ENCODE measurements at places on chromosomes 2 and 18.
A peak's percentile ranks its signal among the peaks of the same experiment; 100 is the strongest.

GRCh38 chr2:47554311-47554905, 151.5 kb downstream of the MSH2 start:
- DNase-seq = no peak

- DNase-seq = no peak
Measured at GRCh38 chr2:6945087-6945813, 28.0 kb downstream of the RNF144A start.

- DNase-seq = no peak
Measured at GRCh38 chr2:6893876-6894482, 16.4 kb downstream of the RSAD2 start.

DNA sequence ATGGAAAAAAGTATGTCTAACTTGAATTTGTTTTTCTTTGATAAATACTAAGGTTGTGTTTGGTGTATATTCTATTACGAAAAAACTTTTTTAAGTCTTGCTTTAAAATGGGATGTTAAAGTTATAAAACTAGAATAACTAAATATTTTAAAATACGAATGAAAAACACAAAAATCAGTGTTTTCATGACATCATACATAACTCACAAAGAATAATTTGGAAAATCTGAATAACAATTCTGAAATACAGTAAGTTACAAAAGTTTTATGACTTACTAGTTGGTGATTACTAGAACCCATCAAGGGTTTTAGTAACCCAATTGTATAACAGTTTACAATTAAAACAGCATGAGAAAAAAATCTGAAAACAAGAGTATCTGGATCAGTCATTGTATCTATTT, 61.2 kb downstream of the PIGN start:
- DNase-seq = no peak

- no peak for DNase-seq
Measured at GRCh38 chr2:159124931-159125467, 156.6 kb downstream of the TANC1 start.

DNA sequence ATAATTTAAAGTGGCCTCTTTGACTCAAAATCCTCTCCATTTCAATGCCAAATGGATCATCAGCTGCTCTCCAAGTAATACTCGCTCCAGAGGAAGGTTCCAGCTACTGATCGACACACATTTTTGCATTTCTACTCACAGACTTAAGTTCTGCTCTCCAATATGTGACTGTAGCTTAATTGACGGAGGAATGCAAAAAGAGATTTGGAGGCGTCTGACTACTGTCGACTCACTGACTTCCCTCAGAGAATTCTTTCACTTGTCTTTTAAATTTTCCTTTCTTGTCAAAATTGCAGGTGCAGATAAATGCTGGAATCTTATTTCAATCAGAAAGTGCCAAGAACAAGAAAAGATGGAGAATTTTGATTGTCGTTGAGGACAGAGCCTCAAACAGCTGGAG, 84.1 kb upstream of the PAPOLG start:
- DNase-seq = no peak

- DNase-seq = no peak
Measured at GRCh38 chr2:128841803-128842202, 523.1 kb upstream of the HS6ST1 start.

DNA sequence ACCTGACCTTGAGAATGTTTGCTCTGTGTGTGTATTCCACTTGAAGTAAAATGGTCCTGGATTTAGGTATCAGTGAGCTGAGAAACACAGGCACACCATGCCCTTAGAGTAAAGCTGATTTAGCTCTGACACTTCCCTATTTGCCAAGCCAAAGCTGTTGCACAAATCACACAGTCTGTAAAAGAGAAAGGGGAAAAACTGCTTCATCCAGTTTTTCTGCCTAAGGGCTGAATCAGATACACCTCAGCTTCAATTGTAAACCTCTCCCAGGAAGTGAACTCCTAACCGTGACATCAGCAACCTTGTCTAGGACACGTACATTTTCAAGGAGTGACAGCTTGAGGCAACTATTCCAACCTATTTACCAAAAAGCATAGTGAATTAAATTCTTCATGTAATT, 150.4 kb downstream of the NR4A2 start:
- DNase-seq = no peak

DNA sequence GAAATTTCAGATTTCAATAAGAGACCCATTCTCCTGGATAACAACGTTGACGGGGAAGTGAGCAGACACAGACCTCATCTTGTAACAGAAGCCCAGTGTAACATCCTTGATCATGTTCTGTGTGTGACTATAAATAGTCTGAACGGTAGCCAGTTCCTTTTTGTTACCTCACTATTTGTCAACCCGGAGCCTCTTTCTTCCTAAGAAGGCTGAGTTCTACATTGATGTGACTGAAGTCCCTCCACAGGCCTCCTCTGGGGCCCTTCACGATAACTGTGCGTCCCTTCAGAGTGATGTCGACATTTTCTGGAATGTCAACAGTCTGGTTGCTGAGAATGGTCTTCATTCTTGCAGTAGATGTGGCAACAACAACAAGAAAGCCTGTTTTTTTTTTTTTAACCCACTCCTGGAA, 6.3 kb upstream of the PLEKHM3 start:
- no peak for DNase-seq

DNA sequence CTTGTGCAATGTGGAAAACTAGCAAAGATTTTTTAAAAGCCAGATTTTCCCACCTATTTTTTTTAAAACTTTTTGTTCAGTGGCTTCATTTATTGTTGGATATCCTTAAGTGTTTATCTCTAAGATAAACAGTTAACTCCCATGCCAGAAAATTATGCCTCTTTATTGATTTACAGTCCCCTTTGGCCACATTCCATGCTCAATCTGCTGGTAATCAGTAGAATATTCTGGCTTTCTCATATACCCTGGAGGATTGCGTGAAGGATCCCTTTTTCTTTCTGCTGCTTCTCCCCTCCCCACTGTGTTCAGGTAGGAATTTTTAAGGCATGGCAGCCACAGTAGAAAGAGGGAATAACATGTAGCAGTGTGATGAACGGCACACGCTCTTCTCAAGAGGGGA, 2.6 kb downstream of the GRHL1 start:
- no peak for DNase-seq

DNA sequence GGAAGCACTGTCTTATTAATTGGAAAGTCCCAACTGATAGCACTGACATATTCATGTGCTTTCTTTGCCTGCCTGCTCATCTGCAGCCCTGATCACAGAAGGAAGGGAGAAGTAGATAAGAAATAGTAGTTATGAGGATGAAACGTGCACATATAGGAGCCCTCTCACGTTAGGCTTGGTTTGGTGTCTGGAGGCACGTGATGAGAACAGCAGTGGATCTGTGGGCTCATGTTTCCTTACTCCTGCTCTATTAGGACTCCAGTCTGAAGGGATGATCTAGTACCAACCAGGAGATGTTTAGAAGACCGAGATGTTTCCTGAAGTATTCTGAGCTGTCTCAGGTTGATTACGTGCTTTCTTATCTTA, 84.9 kb downstream of the MAP4K4 start:
- no peak for DNase-seq

GRCh38 chr18:3367491-3368091, 82.4 kb upstream of the TGIF1 start:
- no peak for DNase-seq

DNA sequence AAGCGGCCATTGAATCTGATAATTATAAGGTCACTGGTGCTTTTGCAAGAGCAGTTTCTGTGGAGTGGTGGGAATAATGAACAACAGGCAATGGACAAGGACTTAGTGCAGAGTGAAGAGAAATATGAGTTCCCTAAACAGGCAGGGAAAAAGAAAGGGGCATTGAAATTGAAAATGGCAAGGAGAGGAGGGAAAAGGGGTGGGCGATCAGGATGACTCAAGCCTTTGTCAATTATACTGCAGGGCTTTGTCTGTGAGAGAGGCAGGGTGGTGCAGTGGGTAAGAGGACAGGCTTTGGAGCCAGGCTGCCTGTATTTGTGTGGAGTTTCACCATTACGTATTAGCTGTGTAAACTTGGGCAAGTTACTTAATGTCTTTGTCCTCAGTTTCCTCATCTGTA, 29.5 kb upstream of the PAIP2B start:
- DNase-seq = no peak

- no peak for DNase-seq
Measured at GRCh38 chr2:234375176-234375880, 121.6 kb downstream of the ARL4C start.

GRCh38 chr2:230602562-230603230, 109.9 kb upstream of the CAB39 start:
- no peak for DNase-seq

- no peak for DNase-seq
Measured at GRCh38 chr18:75936862-75937261, 509.4 kb upstream of the SMIM21 start.

DNA sequence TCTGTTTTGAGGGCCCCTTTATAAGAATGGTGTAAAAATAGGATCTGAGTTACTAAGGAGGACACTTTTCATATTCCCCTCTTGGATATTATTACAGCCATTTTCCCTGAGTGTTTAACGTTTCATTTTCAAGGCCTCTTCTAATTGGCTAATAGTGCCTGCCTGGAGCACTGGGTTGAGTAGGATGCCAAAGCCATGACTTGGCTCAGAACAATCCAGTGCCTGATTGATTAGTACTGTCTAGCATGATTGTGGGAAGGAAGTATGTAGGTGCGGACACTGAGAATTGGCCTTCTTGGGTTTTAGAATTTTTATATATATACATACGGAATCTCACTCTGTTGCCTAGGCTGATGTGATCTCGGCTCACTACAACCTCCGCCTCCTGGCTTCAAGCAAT, 66.1 kb downstream of the NAB1 start:
- DNase-seq = no peak

DNA sequence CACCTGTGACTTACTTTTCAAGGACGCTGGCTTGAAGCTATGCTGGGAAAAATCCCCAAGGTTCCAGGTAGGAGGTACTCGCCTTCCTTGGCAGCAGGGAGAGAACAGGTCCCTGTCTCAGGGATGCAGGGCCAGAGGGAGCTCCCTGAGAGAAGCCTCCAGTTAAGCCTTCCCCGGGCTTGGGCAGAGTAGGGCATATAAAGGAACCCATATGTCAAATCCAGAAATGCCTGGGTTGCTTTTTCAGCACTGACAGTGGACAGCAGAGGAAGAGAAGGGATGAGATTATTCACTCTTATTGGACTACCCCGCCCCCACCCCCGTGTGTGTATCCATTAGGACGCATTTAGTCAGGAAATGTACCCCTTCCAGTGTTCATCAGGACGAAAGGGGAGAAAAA, 89.3 kb upstream of the TEX51 start:
- DNase-seq = no peak

DNA sequence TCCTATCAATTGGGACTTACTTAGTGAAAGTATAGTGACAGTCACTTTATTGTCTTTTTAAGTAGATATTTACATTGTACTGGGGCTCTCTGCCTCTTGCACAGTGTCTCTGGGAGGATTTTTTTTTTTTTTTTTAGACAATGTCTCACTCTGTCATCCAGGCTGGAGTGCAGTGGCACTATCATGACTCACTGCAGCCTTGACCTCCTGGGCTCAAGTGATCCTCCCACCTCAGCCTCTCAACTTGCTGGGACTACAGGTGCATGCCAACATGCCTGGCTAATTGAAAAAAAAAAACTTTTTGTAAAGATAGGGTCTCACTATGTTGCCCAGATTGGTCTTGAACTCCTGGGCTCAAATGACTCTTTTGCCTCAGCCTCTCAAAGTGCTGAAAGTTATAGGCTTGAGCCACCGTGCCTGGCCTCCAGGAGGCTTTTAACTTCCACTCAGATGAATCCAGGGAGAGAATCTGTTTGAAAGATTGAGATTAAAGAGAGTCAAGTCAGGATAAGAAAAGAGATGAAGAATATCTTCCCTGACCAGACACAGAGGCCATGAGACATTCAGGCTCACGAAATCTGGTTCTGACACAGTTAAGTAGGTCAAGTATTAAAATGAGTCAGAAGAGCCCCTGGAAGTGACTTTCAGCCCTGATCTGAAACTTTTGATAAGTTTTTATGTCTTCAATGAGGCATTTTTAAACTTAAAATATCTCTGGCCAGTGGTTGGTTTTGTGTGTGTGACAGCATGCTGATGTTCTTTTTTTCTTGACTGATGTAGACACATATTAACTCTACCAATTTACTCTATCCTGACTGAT, 18.3 kb downstream of the ARHGEF33 start:
- peak; percentile 16 for DNase-seq

- no peak for DNase-seq
Measured at GRCh38 chr2:68516051-68516955, 48.9 kb downstream of the APLF start.

DNA sequence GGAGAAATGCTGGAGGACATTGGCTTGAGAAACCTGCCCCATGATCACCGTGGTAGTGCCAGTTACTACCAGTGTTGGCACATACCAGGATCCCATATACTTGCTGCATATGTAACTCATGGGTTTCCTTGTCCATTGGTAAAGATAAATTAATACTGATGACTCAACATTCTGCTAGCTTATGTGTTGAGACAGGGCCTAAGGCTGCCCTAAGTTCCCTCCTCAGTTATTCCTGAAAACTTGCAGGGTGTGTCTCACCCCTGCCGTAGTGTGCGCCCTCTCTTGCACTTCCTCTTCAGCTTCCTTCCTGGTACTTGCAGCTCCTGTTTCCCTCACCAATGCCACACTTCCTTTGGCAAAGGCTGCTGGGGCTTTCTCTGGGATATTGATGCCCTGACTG, 4.3 kb upstream of the INO80C start:
- no peak for DNase-seq

- peak; percentile 16 for DNase-seq
Measured at GRCh38 chr2:112048887-112049286, 6.2 kb upstream of the TMEM87B start.
